Kidney capillary endothelial cell (primary cell): ENCODE measurements at places on chromosomes 16 and 17.

DNA sequence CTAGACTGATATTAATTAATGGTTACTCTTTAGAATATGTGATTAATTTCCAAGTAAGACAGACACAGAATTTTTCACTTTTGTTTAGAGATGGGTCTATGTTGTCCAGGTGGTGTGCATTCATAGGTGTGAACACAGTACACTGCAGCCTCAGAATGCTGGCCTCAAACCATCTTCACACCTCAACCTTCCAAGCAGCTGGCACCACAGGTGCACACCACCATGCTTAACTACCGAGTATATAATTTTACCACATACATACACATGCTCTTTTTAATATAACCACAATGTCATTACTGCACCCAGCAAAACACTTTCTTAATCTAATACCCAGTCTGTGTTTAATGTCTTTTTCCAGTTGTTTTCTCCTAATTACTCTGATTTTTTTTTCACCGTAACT, 23.9 kb downstream of the N4BP1 start:
- DNase-seq: no peak

DNA sequence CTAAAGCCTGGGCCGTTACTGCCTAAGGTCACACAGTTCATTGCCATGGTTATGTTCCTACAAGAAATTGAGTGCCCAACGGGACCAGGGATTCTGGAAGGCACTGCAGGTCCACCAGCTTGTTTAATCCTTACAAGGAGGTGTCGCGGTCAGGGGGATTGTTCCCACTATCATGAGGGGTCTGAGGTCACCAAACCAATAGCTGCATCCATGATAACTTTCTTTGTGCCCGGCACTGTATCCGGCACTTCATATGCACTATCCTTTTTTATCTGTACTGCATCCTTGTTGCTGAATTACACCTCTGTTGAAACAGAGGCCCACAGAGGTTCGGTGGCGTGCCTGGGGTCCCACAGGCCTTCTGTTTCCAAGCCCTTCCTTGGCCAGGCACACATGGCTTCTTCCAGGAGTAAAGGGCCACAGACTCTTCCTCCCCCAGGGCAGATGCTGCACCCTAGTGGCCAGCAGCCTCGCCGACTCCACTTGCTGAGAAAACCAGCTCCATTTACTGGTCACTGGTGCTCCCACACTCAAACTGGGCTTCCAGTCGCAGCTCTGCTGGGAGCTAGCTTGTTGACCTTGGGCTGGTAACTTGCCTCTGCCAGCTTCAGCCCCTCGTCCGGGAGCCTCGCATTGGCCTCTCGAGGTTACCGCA, 82.0 kb upstream of the PLCG2 start:
- DNase-seq: no peak

GRCh38 chr17:8904201-8904600, 36.7 kb upstream of the PIK3R6 start:
- no peak for DNase-seq

DNA sequence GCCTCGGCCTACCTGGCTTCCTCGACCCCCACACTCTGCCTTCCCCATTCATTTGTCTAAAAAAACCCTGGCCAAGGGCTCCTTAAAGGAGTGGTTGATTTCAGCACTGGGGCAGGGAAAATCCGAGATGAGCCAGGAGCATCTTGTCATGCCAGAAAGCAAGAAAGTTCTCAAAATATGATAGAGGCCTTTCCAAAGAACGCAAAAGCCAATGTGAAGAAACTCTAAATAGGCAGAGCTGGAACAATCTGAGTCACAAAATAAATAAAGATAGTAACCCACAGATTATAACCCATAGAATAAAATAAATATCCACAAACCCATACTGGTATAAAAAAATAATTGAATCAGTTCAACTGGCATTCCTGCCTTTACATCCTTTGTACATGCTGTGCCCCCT, 192.3 kb upstream of the SALL1 start:
- no peak for DNase-seq

DNA sequence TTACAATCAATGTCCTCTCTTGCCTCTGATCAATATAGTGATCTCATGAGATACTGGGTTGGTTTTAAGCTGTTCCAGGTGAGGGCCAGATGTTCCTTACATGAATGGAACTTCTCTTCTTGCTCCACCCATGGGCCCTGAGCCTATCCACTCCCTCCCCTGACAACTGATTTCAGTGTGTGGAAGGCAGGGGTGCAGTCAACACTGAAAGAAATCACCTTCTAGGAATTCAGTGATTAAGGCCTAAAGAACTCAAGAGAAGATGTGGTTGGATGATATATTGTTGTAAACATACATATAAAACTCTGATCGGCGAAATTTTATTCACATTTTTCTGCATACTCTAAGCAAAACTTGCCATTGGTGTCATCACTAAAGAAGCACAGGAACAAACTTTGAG, 6.7 kb upstream of the GOSR2 start:
- DNase-seq: no peak

GRCh38 chr17:9944704-9945103, 39.6 kb upstream of the RCVRN start:
- DNase-seq: no peak

GRCh38 chr16:52549011-52549692, 2.2 kb upstream of the TOX3 start:
- no peak for DNase-seq

- DNase-seq: no peak
Measured at GRCh38 chr17:31695456-31696090, 163.5 kb downstream of the COPRS start.

DNA sequence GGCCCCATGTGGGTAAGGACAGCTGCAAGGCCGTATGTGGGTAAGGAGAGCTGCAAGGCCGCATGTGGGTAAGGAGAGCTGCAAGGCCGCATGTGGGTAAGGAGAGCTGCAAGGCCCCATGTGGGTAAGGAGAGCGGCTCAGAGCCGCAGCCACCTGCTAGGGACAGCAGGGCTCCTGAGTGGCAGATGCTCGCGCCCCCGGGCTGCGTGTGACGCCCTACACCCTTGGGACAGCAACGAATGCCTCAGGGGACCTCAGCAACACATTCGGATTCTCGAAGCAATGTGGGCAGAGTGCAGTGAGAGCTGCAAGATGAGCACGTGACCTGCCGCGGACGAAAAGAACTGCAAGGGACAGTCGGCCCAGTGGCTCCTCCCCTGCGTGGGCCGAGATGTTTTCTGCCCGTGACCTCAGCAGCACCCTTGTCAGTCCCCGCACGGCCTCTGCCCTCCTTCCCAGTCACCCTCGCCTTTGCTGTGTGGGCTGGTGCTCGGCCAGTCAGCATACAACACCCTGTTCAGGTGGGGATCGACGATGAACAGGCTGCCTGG, 9.6 kb upstream of the SLC38A8 start:
- DNase-seq: no peak

DNA sequence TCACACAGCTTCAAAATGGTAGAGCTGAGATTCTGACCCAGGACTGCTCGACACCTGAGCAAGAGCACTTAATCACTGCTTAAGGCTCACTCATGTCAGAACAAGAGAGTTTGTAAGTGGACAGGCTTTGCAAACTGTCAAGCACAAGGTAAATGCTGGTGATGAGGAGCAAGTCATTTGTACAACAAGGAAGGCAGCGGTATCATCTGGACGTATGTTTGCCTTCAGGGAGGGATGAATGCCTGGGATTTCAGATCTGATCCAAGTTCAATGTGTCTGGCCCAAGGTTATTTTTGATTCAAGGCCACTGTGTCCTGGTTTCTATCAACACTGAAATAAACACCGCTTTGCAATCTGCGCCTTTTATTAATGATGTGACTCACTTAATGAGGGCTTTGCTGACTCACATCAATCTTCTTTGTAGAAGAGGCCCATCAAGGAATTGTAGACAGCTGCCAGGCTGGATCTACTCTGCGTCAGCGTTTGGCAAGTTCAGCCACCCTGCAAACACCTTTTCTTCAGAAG, 174.4 kb upstream of the HS3ST3A1 start:
- no peak for DNase-seq

DNA sequence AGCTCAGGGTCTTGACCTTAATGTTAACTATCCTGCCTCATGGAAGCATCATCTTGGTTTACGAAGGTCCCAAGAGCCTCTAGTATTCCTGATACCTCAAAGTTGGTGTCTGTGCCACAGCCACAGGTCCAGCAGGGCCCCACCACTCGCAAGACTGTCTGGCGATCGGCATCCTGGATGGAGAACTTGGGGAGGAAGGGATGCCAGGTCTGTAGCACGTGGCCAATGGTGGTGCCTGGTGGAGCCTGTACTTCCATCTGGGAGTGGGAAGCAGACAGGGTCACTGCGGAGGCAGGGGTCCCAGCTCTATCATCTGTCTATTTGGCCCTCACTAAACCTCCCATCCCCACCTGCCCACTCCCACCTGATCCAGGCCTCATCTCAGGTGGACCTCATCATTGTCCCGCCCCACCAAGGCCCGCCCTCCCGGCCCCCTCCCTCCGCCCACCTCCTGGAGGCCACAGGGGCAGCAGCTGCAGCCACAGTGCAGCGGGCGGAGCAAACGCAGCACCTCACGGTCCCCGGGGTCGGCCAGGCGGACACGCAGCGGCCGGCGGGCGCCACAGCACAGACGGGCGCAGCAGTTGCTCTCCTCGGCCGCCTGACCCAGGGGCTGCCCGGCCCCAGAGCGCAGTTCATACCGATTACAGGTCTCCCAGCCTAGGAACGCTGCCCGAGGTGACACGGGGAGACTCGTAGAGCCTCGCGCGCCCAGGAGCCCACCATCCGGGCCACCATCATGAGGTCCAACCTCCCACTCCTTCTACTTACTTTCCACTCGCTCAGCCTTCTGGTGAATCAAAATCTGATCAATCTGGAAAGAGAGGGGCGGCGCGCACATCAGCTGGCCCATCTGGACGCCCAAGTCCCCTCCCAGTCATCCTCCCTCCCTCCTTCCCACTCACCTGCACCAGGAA, 1.4 kb downstream of the PLSCR3 start:
- DNase-seq: no peak

DNA sequence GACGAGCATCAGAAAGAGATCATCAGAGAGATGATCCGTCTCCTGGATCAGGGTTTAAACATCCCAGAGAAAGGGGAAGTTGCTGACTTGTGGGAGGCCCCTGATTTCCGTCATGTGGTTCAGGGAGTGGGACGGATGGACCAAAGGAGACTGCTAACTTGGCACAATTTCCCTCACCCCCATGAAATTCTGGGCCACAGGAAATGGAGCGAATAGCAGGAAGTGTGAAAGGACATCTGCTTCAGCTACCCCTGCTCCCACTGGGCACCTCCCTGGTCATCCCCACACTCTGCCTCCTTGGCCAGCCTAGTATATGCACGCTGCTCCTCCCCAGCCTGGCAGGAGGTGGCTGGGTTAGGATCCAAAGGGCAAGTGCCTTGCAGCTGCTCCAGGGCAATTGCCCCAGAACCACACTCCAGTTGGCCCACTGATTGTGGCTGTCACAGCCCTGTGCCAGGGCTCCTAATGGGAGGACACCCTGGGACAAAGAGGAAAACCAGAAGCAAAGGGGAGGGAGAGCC, 1.3 kb downstream of the ARRB2 start:
- DNase-seq: no peak

GRCh38 chr17:59519132-59519531, 46.3 kb upstream of the DHX40 start:
- DNase-seq: no peak

DNA sequence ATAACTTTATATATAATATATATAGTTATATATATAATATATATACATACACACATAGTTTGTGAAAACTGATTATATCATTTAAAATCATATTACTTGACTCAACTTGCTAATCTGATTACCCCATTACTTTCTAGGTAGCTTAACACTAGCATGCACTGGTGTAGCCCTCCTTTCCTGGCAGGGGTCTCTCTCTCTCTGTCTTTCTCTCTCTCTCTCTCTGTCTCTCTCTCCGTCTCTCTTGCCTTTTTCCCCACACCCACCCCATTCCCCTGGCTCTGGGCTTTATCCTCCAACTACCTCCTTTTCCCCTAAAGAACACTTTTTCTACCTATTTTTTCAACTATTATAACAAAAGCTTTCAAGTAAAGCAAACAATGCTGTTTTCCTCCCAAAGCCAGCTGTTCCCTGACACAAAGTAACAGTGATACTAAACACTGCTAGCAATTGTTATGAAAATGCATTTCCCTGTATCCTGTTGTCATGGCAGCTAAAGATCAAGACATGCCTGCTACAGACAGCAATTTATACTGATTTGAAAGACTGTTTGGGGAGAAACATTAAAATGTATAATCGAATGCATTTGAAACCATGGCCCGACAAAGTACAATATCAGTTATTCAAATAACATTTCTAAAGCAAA, 89.4 kb downstream of the CHD9NB start:
- no peak for DNase-seq

- DNase-seq: peak; percentile 21
Measured at GRCh38 chr16:24070851-24071250, 185.3 kb upstream of the CACNG3 start.

- DNase-seq: no peak
Measured at GRCh38 chr17:44840936-44841335, 6.7 kb upstream of the HIGD1B start.

DNA sequence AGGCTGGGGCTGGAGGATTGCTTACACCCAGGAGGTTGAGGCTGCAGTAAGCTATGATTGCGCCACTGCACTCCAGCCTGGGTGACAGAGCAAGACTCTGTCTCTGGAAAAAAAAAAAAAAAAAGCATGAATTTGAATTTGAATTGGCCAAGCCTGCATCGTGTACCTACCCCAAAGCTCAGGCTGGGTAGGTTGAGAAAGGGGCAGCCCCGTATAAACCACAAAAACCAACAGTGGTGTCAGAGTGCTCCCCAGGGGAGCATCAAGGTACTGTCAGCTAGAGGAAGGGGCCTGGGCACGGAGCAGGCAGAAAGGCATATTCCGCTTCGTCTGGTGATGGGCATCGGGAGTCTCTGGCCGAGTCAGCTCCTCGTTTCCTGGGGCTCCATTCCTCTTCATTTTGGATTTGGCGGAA, 40.9 kb downstream of the RAP1GAP2 start:
- DNase-seq: no peak

DNA sequence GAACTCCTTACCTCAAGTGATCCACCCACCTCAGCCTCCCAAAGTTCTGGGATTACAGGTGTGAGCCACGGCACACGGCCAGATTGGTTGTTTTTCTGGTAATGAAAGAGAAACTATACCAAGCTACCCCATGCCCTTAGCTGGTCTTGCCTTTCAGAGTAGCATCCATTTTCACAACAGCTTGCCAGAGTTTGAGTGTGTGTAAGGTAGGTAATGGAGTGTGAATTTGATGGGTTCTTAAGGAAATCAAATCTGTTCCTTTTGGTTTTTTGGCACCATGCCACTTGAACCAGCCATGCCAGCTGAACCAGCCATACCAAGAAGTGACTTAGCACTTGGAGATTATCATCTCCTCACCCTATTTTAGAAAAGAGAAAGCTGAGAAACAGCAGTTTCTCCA, 5.1 kb downstream of the CALCOCO2 start:
- DNase-seq: no peak

GRCh38 chr17:75895370-75896155, 1.2 kb downstream of the TRIM65 start:
- DNase-seq: peak; percentile 48
